ENCODE measurements at places on chromosomes 2 and 18.

- DNase-seq: no peak
Measured at GRCh38 chr2:127145280-127145895, 38.4 kb upstream of the BIN1 start.

GRCh38 chr2:20103530-20103929 lies 52.1 kb upstream of the LAPTM4A start:
- DNase-seq: no peak

- no peak for DNase-seq
Measured at GRCh38 chr2:16625759-16626158, 39.9 kb downstream of the CYRIA start.

GRCh38 chr2:48471048-48471474 lies 58.9 kb upstream of the STON1 start:
- DNase-seq: no peak

DNA sequence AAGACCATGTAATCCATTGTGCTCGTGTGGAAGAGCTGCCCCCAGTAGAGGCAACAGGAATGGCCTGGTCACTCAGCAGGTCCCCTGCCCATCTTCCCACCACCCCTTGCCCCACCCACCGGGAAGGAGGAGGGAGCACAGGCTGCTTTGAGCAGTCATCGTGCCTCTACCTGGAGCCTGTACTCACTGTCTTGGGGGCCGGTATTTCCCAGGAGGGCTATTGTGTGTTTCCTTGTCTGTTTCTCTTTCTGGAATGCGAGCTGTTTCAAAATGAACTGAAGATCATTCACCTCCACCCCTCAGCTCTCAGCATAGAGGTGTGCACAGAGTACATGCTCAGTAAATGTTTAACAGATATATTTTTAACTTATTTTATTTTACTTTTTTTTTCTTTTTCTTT lies 7.7 kb upstream of the AMMECR1L start:
- DNase-seq: no peak

GRCh38 chr2:222055328-222055727 lies 243.5 kb downstream of the PAX3 start:
- no peak for DNase-seq

GRCh38 chr2:238916875-238917590 lies 69.1 kb downstream of the TWIST2 start:
- no peak for DNase-seq

GRCh38 chr18:57433934-57434535 lies 1.1 kb upstream of the ONECUT2 start:
- DNase-seq: no peak

GRCh38 chr2:67145851-67146250 lies 251.3 kb upstream of the ETAA1 start:
- no peak for DNase-seq

Data from stimulated activated CD8-positive, alpha-beta memory T cell treated with anti-CD3 and anti-CD28 coated beads, Interleukin-2, amount 100 ng/mL, for 1 hour (primary cell).